Stimulated activated CD4-positive, alpha-beta T cell treated with anti-CD3 and anti-CD28 coated beads, Interleukin-2, amount 100 ng/mL, for 48 hours (primary cell): ENCODE measurements at places on chromosomes 3 and 15.

DNA sequence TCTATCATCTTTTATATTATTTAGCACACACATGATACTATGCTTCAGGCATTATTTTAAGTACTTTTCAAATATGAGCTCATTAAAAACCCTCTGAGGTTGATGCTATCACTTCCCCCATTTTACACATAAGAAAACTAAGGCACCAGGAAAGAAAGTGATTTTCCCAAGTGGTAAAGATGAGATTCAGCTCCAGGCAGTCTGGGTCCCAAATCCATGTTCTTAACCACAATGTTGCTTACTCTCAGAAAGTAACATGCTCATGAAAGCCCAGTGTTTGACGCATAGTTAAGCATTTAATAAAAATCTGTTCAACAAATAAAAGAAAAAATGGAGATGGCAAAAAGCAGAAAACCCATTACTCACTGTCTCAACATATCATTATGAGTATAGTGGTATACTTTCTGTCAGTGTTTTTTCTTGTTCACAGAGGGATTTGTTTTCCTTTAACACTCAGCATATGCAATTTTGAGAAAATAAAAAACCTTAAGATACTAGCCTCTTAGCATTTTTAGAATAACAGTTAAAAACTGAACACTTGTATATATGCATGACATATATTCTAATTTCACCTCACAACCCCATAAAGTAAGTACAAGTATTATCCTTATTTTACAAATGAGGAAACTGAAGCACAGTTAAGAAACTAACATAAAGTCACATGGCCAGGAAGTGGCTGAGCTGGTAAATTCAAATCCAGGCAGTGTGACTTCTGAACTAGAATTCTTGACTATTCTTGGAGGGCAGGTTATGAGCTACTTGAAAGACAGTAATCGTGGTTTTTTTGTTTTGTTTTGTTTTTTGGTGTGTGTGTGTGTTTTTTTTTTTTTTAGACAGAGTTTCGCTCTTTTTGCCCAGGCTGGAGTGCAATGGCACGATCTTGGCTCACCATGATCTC, 10.4 kb downstream of the PEAK1 start:
- DNase-seq = no peak

GRCh38 chr15:77473328-77473727, 52.6 kb downstream of the HMG20A start:
- DNase-seq = no peak

DNA sequence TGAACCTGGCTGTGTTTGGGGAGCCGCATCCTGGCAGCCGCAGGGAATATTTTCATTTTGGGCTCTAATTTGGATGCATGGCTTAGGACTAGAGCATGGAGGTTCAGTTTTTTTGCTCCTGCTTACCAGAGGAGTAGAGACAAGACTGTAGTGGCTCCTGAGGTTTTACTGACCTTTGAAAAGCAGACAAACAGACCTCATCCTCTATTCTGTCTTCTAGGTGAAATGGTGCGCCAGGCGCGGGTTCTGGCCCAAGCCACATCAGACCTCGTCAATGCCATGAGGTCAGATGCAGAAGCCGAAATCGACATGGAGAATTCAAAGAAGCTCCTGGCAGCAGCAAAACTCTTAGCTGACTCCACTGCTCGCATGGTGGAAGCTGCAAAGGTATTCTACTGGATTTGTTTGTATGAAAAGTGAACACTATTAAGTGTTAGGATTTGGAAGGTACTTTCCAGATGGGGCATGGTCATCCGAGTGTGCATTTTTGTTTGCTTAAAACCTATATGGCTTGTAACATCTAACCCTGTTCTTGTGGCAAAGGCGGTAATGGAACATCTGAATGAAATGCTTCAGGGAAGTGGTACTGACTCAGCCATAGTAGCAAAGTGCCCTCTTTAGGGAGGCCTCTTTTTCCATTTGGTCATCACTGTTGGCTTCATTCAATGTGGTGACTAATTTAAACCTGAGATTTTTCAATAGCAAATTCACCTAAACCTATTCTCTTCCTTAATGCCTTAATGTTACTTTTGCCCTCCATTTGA, 330.7 kb upstream of the TPM1 start:
- peak; percentile 7 for DNase-seq

GRCh38 chr15:39365873-39366272, 215.0 kb upstream of the THBS1 start:
- DNase-seq = no peak

- no peak for DNase-seq
Measured at GRCh38 chr3:195809796-195810454, 1.8 kb downstream of the MUC4 start.

- no peak for DNase-seq
Measured at GRCh38 chr3:66665021-66665695, 164.3 kb upstream of the LRIG1 start.

- DNase-seq = no peak
Measured at GRCh38 chr15:34732430-34732829, 22.4 kb downstream of the GJD2 start.

DNA sequence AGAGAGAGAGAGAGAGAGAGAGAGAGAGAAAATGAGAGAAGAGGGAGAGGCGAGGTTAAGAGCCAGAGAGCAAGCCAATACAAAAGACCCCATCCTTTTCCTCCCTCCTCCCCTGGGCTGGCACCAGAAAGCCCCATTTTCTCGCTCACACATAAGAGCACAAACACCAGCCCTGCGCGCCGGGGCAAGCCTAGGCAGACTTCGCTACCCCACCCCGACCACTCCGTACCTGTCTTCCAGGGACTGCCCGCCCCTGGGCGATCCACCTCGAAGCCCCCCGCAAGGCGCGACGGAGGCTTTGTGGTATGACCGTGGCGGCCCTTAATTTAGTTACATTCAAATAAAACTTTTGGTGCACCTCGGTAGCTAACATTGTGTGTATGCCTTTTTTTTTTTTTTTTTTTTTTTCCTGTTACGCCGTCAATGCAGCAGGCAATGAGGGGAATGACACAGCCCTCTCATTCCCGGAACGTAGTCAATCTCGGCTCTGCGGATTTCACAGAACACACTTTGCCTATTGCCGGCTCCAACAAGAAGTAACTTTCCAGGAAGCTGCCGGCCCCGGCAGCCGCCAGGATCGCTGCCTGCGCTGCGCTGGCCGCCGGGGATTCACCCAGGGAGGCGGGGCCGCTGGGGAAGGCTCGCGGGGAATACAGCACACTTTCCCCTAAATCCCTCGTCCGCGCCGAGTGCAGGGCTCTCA, 7.7 kb downstream of the BCL6 start:
- peak; percentile 47 for DNase-seq

DNA sequence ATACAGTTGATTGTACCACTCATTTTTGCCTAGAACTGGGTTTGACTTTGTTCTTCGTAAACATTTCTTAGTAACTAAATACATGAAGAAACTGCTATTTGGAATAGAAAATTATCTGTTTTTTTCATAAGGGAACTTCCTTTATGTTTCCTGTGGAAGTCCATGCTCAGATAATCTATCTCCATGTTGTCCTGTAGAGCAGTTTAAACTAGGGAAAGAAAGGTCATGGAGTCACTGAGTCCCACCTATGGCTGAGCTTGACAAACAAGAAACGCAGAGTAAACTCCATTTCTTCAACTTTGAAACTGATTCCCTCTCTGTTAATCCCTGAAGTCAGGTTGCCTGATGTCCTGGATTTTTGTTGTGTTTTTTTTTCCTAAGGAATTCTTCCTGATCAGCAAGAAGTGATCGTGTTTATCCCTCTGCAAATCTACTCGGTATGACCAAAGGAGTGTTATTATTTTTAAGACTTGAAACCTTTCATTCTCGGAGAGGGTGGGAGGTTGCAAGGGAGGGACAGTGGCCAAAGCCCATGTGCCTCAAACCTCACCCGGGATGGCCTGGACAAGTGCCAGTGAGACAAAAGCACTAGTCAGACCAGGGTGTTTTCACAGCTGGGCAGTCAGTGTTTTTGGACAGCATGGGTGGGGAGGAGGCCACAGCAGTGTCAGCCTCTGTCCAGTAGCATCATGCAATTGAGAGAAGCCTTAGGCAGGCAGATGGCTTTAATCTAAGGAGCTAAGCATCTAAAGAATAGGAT, 129.8 kb upstream of the PHLDB2 start:
- no peak for DNase-seq

GRCh38 chr3:122961146-122961545, 66.4 kb downstream of the SEMA5B start:
- DNase-seq = no peak

DNA sequence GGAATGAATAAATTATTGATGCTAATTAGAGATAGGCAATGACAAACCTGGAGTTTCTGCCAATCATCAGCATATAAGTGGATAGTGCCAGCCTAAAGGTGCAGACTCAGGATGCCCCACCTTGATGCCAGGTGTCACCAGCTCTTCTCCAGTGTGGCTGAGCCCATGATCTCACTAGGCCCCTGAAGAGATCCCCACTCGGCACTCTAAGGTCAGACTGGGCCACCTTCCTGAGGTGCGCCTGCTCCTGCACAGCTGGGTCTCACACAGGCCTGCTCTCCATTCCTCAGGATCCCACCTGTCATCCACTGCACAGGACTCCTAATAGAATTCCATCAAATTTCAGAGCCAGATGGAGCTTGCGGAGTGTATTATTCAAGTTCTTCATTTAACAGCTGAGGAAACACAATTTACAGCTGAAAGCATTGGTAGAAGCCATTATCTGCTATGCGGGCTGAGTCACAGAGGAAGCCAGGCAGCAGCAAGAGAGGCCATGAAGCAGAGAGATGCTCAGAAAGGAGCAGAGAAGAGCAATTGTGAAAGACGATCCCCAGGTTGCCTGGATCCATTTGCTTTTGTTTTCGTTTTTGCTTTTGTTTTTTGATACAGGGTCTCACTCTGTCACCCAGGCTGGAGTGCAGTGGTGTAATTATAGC, 25.1 kb upstream of the FSTL1 start:
- no peak for DNase-seq

DNA sequence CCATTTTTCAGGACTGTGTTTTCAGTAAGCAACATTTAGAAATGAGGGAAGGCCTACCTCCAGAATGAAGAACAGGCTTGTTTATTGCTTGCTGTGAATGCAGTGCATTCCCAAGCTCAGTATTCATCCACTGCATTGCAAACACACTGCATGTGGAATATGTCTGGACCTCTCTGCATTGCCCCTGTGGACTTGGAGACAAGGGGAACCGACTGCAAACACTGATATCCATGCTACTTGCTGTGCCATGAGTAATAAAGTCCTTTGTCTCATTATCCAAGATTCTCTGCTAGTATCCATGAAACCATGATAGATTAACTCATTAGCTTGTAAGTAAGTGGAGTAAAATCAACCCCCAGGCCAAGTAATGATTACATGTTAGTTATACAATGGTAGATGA, 301.2 kb upstream of the NR2E3 start:
- DNase-seq = no peak

- no peak for DNase-seq
Measured at GRCh38 chr3:157868946-157869345, 237.3 kb downstream of the SHOX2 start.

DNA sequence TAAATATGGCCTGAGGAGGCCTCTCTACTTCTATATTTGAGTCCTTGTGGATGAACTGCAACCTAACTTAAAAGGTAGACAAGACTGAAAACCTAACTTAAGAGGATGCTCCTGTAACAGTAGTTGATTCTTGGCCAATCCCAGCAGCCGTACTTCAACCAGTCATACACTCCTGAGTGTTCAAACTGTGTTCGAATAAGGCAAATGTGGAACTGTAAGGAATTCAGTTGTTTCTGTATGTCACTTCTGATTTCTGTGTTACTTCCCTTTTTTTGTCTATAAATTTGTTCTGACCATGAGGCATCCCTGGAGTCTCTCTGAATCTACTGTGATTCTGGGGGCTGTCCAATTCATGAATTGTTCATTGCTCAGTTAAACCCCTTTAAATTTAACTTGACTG, 20.5 kb downstream of the GALK2 start:
- DNase-seq = no peak

DNA sequence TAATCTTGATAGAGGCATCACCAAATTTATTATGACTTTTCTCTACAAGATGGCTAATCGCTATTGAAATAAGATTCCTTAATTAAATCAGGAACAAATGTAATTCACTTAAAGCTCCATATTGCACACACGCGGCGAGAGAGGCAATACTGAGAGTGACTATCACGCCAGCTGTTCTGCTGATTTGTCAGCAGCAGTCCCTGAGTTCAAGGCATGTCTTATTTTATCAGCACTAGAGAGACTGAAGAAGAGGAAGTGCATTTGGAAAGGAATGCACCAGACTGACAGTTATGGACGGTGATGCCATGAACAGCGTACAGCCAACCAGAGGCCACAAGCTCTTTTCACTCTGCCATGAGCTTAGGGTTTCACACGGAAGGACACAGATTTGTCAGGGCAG, 83.6 kb upstream of the SLCO3A1 start:
- DNase-seq = no peak

DNA sequence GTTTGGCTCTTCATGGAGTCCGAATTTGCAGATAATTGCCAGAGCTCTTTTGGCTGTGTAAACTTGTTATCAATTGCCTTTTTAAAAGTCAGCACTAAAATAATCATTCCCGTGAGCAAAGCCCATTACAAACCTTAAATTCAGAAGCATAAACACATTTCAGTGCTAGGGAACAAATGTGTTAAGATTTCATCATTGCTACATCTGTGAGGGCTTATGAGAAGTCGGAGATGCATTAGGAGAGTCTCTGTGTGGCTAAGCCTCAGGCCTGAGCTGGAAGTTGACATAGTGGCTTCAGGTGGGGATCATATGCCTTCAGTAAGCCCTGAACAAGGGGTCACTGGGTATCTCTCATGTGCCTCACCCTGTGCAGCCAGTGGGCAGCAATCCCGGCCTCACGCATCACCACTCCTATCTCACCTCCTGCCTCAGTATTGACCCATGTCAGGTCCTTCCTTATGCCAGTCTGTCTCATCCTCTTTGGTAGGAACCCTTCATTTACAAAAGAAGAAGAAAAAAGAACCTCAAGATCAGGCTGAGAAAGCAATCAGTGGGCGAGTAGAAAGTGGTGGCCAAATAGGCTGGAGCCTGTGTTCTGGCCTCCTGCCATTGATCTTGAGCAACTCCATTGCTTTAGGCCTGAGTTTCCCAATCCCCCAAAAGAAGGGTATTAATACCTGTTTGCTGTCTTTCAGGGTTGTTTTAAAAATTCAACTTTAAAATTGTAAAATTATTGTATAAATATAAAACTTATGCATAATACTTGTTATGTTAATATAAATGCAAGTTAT, 233.5 kb downstream of the IL20RB start:
- no peak for DNase-seq

DNA sequence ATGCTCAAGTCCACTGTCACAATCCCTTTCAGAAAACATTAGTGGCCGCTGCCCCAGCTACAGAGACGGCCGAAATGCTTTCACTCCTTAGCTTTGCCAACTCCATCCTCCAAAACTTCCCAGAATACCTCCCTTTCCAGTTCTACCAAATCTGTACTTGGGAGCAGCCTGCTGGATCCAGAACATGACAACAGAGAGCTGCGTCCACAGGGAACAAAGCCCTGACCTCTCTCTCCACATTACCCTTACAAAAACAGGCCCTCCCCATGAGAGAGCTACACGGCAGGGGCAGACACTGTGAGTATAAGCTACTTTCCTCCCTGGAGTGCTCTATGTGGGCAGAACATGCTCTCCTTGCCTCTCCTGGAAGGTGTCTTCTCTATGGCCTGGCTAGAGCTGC, 6.3 kb downstream of the RBM15B start:
- DNase-seq = no peak

GRCh38 chr3:127166501-127167065, 26.3 kb upstream of the PRR23E start:
- no peak for DNase-seq
